Activated T-helper 17 cell treated with anti-CD3 and anti-CD28 coated beads, Interleukin-2, amount 50 U/mL, for 72 hours (primary cell): ENCODE measurements at places on chromosomes 2 and 18. TPM values are rescaled to one million over a fixed set of nuclear protein-coding genes. Genes with fewer than 3 reads are reported as not detected.

The STARD6 gene
- 0.32 TPM for total RNA-seq

The NEU2 gene
- total RNA-seq = not detected

The MALL gene
- total RNA-seq = 0.13 TPM

The ASPRV1 gene
- total RNA-seq = 0.73 TPM

The PPP4R3B gene
- 79.0 TPM for total RNA-seq

The SPRED2 gene
- 9.6 TPM for total RNA-seq
